Large intestine (tissue), 12 donors: ENCODE measurements at places on chromosomes 2 and 18. TPM values are rescaled to one million over a fixed set of nuclear protein-coding genes. Genes with fewer than 3 reads are reported as not detected.

DNA sequence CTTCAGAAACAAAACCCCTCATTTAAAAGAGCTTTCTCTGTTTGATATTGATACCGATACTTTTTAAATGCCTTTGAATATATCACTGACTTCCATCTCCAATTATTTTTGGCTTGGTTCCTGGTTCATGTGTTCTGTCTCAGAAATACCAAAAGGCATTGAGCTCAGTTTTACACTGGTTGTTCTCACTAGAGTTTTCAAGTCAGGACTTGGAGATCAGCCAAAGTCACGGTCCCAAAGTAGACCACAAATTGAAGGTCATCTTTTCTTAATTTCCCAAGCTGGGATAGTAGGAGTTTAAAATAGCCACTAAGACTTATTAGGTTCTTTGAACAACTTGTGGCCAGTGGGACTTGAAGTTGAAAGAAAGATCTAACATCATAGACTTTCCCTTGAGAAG lies 24.2 kb downstream of the DHRS9 start:
- no peak for DNase-seq

GRCh38 chr2:231819447-231820042 lies 33.3 kb downstream of the COPS7B start:
- no peak for DNase-seq

Gene KYNU
- polyA plus RNA-seq: 3.1 TPM

Gene ZNF638
- polyA plus RNA-seq: 137 TPM

Gene ARL5A
- 43.4 TPM for polyA plus RNA-seq

DNA sequence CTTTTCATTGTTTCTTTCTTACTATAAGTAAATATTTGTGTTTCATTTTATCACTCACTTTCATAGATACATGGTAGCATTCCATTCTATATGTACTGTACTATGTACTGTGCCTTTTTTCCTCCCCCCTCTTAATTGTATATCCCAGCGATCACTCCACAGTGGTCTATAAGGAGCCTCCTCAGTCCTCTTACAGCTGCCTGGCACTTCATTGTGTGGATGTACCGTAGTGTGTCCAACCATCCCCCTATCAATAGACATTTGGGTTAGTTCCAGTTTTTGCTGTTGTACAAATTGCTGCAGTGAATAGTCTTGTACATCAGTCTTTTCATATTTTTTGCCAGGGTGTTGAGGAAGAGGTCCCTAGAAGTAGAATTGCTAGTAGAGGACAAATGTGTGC lies 21.4 kb upstream of the DRC1 start:
- DNase-seq: no peak

DNA sequence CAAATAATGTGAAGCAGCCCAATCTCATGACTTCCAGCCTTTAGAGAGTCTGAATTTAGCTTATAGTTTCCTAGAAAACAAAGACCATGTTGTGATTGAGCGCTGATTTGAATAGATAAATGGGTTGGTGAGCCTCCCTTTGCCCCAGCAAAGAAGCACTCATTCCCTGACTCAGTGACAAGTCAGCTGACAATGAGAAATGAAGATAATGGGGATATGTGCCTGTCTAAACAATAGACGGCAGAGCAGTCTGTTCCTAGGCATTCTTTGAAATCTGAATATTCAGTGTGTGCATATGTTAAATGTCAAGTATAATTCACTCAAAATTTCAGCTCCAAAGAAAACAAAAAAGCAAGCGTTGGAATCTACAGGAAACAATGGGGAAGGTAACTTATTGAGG lies 34.8 kb upstream of the LINC00305 start:
- DNase-seq: no peak

- no peak for DNase-seq
Observed at GRCh38 chr2:237888389-237888788, 29.0 kb downstream of the RAMP1 start.

GRCh38 chr2:47214990-47215389 lies 59.9 kb upstream of the STPG4 start:
- no peak for DNase-seq

DNA sequence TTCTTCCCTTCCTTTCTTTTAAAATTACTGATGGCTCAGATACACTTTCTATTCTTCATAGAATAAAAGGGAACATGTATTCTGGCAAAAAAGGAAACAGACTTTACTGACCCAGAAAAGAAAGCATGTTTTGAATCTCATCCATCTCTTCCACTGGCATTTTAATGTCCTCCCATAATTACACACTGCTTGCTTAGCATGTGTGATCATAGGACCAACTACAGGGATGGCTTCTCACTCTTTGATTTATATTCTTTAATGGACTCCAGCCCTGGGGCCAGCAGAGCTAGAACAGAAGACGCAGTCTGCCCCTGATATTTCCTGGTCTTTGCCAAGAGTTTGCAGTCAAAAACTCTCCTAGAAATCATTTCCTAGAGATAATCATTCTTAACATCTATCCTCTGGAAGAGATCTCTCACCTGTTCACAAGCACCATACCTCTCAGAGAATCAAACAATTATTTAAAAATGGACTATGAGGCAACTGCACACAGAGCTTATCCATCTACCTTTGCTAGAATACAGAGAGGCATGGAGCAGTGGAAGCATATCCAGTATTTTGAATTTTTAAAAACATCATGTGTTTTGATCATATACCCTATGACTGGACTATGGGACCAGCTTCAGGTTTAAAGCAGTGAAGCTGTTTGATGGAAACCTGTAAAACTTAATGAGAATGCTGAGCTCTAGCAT lies 429.1 kb downstream of the NRXN1 start:
- DNase-seq: no peak

GRCh38 chr2:100018341-100019193 lies 123.8 kb downstream of the AFF3 start:
- DNase-seq: no peak

DNA sequence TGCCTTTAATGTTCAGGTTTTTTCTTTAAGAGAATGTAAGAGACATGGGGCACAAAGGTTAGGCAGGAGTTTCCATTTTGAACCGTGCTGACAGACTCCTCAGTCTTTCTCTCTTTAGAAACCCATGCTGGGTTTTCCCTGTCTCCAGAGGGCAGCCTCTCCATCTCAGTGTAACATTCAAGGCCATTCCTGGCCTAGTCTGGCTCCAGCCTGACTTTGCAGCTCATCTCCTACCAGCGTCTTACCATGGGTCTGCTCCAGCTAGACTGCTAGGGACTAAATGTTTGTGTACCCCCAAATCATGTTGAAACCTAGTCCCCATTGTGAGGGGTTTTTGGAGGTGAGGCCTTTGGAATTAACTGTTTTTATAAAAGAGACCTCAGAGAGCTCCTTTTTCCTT lies 9.8 kb upstream of the CLIP4 start:
- DNase-seq: no peak

- no peak for DNase-seq
Observed at GRCh38 chr2:20198796-20199632, 25.9 kb downstream of the SDC1 start.
